ENCODE measurements at places on chromosomes 3 and 15. TPM values are rescaled to one million over a fixed set of nuclear protein-coding genes. Genes with fewer than 3 reads are reported as not detected.

TMEM266 gene
- 6.3 TPM for total RNA-seq

SLC27A2 gene
- 38.2 TPM for total RNA-seq

DUOX2 gene
- 0.06 TPM for total RNA-seq

UCN2 gene
- 0.29 TPM for total RNA-seq

REC114 gene
- total RNA-seq = not detected

FOXB1 gene
- total RNA-seq = not detected

SLITRK3 gene
- total RNA-seq = 0.06 TPM

TRH gene
- total RNA-seq = 0.35 TPM

ACKR2 gene
- total RNA-seq = 6.4 TPM

CD200 gene
- 13.4 TPM for total RNA-seq

CASR gene
- 24.4 TPM for total RNA-seq

GP9 gene
- 3.8 TPM for total RNA-seq

AKAP13 gene
- total RNA-seq = 155 TPM

FYTTD1 gene
- total RNA-seq = 48.5 TPM

SAXO2 gene
- total RNA-seq = 2.5 TPM

CFAP100 gene
- 0.93 TPM for total RNA-seq

ACSBG1 gene
- total RNA-seq = 1.4 TPM

MELTF gene
- total RNA-seq = 4.6 TPM

HIGD2B gene
- total RNA-seq = not detected

PLA2G4E gene
- total RNA-seq = 0.29 TPM

SPESP1 gene
- total RNA-seq = 1.6 TPM

HCN4 gene
- total RNA-seq = 0.47 TPM

MORC1 gene
- 0.35 TPM for total RNA-seq

RTF1 gene
- total RNA-seq = 19.0 TPM

CMTM6 gene
- total RNA-seq = 57.7 TPM

KNG1 gene
- 116 TPM for total RNA-seq

MEX3B gene
- total RNA-seq = 16.7 TPM

SERINC4 gene
- 0.23 TPM for total RNA-seq

ROPN1 gene
- not detected for total RNA-seq

EPHA3 gene
- total RNA-seq = 6.6 TPM

TMEM207 gene
- 12.2 TPM for total RNA-seq
